WERI-Rb-1 (cell line): ENCODE measurements at places on chromosomes 2 and 18.
A peak's percentile ranks its signal among the peaks of the same experiment; 100 is the strongest.

DNA sequence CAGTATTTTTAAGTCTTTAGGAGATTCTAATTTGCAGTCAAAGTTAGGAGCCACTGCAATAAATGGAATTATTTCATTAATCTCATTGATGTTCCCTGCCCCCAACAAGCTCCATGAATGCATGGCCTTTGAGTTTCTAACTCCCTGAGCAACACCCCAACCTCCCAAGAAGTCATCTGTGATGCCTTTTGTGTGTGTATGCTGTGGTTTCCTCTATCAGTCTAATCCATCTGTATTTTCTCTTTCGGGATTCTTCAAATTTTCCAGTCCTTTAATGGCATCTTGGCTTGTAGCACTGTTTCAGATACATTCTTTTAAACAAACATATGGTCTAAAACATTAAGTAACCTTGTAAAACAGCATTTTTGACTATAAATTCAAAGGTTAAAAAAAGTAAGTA, 16.8 kb downstream of the SERPINB10 start:
- DNase-seq: no peak

DNA sequence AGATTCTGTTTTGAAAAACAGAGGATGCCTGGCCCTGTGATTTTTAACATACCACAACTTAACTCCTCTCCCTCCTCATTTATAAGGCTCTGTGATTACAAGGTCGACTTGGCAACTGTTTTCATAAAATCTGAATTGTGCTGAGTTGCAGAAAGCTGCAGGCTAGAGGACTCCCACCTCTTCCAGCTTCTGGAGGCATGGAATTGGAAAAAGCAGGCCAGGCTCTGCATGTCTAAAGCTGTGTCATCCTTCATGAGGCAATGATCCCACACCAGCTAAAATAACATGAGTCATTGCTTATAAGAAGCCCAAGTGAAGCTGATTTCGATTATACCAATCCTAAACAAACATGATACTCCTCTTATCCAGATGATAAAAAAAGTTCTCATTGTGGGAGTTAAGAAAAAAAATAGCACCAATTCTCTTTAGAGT, 11.7 kb downstream of the ARHGAP28 start:
- DNase-seq: no peak

- no peak for DNase-seq
These were observed 76.6 kb downstream of the NEB start for GRCh38 chr2:151657667-151658076.

DNA sequence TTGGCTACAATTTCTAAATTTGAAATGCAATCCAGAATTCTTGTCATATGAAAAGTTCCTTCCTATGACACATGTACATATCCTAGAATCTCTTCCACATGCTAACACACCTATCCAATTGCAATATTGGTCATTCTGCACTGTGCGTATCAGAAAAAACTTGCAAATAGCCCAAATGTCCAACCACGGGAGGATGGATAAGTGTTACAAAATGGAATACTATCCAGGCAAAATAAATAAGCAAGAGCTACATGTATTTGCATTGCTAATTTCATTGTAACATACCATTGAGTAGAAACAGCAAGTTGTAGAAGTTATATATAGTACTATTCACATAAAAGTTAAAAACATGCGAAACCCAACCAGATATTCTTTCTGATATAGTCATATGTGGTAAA, 15.6 kb upstream of the RHOB start:
- DNase-seq: no peak

DNA sequence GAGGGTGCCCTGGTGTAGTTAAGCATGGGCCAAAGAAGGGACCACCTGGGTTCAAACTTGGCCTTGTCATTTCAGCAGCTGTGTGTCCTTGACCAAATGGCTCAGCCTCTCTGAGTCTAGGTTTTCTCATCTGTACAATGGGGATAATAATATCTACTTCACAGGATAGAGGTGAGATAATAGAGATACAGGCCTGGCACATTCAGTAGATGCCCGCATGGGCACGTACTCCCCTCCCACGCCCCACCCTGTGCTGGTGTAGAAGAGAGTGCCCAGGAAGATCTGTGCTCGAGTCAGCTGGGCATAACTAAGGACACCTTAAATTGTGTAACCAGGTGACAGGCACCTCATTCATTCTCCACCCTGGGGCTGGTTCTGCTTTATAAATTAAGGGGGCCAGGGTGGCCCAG, 8.4 kb upstream of the TMEM185B start:
- no peak for DNase-seq

GRCh38 chr18:13221869-13222855, 3.6 kb downstream of the LDLRAD4 start:
- DNase-seq: no peak

DNA sequence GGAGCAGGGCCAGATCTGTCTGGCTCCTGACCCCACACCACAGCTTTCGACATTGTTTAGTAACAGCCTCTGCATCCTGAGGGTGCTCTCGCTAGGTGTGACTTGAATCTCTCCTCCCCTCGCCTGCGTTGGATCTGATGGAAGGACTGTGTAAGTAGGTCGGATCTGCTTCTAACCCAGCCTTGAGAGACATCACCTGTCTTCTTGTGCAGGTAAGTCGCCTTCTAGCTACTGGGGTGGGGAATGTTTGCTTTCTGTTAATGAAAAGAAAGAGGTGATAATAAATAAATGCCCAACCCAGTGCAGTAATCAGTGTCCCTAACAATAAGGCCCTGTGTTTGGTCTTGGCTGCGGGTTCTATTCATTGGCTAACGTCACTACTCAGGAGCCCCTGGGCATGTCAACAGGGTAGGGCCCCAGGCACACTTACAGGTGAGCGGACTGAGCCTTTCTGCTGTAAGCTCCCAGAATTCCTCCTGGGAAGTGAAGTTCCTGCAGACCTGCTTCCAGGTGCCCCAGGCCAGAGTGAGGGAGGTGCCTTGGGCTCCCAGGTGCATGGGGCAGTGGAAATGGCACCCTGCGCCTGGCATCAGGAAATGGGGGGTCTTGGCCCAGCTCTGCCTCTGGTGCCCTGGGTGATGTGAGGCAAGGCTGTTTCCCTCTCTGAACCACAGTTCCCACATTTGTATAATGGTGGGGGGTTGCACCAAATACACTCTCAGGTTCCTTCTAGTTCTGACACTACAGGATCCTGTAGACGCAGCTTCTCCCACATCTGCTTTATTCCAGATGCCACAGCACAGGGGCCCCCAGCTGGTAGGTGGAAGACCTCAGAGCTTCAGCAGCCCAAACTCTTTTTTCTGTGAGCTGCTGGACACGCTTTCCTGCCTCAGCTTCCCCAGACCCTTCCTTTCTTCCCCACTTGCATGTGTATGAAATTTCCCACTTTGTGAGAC, 11.2 kb upstream of the FOSL2 start:
- no peak for DNase-seq

DNA sequence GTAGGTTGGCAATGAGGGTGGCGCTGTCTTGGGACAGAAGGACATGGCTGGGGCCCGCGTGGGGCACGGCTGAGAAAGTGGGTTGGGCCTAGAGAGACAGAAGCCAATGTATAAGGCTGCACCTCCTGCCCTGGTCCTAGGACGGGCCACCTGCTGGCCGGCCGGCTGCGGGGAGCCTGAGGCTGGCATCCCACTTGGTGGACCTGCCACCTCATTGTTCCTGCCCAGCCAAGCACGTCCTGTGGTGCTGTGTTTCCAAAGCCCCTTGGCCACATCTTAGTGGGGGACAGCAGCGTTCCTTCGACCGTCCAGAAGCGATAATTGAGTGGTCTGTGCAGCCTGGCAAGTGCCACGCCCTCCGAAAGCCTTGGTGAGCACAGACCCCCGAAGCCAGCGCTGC, 223.9 kb downstream of the LDLRAD4 start:
- no peak for DNase-seq

DNA sequence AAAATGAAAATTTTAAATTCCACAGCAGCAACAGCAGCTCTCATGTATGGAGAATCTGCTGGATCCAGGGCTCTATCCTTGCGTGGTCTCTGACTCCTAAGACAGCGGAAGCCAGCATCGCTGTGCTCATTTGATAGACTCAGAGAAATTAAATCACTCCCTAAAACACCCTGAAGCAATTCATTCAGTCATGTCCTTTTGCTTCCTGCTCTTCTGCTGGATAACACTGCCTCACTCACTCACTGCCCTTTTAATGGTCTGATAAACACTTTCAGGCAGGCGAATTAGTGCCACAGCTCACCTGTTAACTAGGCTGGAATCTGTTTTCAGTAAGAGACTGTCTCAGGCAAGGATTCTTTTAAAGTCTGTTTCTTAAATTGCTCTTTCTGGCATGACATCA, 10.0 kb downstream of the WIPF1 start:
- DNase-seq: no peak

GRCh38 chr18:63775166-63775730, at the start of gene SERPINB7:
SERPINB7 (plus strand) TSS chr18:63775418; CDS start chr18:63782373, 6,955 bp downstream.
- DNase-seq: no peak

DNA sequence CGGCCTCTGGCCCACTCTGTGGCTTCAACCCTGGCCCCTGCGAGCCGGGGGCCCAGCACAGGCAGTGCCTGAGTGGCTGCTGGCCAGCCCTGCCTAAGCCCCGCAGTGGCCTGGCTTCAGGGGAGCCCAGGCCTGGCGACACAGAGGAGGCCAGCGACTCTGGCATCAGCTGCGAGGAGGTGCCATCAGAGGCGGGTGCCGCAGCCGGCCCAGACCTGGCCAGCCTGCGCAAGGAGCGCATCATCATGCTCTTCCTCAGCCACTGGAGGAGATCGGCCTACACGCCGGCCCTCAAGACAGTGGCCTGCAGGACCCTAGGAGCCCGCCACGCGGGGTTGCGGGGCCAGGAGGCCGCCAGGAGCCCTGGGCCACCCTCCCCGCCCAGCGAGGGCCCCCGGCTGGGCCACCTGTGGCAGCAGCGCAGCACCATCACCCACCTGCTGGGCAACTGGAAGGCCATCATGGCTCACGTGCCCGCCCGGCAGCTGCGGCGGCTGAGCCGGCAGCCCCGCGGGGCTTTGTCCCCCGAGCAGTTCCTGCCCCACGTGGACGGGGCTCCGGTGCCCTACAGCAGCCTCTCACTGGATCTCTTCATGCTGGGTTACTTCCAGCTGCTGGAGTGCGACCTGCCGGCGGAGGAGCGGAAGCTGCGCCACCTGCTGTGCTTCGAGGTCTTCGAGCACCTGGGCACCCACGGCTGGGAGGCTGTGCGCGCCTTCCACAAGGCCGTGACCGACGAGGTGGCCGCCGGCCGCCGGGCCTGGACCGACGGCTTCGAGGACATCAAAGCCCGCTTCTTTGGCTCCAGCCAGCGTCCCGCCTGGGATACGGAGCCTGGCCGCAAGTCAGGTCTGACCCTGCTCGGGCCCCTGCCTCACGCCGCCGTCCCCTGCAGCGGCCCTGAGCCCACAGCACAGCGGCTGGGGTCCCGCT, 7.5 kb upstream of the KLHL30 start:
- DNase-seq: no peak

DNA sequence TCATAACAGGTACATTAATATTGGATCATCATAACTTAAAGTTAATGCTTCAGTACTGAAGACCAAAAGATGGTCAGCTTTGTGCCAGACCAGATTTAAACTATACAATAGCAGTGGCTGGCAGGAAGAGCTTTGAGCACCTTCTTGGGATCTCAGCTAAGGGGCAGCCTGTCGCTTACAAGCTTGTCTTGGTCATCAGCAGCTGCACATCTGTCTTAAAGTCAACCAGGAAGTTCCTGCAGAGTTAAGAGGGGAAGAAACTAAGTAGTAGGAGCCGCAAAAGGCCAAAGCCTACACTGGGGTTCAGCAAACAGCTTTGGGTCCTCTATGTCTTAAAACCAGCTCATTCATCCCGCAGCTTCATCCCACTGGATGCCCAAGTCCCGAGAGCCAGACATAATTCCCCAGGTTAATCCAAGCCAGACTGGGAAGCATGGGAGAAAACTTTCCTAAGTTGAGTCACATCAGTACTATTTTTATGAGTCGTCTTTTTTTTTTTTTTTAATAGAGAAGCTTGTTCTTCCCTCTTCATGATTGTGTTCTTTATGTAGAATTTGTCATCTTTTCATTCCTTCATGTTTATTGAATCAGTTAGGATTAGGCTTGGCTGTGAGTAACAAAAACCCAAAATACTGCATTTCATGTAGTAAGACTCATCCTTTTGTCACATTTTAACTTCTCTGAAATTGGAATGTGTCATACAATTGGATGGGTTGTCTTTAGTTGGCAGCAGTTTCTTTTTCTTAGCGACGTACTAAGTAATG, 59.3 kb downstream of the SERTAD2 start:
- no peak for DNase-seq

DNA sequence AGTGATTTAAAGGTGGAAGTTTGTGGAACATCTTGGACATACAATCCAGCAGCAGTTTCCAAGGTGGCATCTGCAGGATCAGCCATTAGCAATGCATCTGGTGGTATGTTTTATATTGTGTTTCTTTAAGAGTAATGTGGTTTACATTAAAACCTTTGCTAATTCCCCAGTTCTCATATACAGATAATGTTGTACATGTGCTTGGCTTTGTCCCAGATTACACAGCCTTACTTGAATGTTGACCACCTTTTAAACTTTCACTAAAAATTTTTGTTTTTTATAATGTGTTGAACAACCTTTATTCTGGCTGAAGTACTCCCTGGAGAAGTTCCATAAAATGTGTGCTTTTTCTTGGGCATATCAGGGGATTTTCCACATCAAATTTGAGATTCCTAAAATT, 57.5 kb downstream of the MIB1 start:
- DNase-seq: no peak

GRCh38 chr2:80073134-80073561, 231.4 kb downstream of the LRRTM1 start:
- DNase-seq: peak; percentile 64

GRCh38 chr2:201484805-201485204, 33.3 kb downstream of the STRADB start:
- DNase-seq: no peak

DNA sequence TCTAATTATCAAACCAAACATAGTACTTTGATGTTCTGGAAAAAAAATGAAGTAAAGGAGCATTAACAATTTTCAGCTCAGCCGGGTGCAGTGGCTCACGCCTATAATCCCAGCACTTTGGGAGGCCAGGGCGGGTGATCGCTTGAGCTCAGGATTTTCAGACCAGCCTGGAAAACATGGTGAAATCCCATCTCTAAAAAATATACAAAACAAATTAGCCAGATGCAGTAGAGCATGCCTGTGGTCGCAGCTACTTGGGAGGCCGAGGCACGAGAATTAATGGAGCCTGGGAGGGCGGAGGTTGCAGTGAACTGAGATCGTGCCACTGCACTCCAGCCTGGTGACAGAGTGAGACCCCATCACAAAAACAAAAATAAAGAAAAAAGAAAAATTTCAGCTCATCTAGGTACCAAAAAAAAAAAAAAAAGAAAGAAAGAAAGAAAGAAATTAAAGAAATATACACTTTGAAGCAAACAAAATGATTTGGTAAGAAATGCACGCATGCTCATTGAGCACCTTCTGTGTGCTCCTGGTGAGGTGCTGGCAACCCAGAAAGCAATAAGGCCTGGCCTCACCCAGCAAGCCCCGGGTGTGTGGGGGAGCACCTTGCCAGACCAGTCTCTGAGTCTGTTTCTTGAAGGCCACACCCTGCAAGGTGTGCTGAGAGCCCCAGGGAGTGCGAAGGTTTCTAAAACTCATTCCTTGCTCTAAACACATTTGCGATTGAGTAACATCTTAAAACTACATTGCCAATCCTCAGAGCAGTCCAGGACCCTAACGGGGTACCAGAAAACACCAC, 133.5 kb downstream of the TFCP2L1 start:
- DNase-seq: peak; percentile 27

- no peak for DNase-seq
These were observed 57.4 kb upstream of the LAPTM4A start for GRCh38 chr2:20108655-20109396.
